ENCODE measurements at places on chromosomes 11 and 22.

- no peak for DNase-seq
Measured at GRCh38 chr11:19592842-19593241, 119.8 kb upstream of the NAV2 start.

DNA sequence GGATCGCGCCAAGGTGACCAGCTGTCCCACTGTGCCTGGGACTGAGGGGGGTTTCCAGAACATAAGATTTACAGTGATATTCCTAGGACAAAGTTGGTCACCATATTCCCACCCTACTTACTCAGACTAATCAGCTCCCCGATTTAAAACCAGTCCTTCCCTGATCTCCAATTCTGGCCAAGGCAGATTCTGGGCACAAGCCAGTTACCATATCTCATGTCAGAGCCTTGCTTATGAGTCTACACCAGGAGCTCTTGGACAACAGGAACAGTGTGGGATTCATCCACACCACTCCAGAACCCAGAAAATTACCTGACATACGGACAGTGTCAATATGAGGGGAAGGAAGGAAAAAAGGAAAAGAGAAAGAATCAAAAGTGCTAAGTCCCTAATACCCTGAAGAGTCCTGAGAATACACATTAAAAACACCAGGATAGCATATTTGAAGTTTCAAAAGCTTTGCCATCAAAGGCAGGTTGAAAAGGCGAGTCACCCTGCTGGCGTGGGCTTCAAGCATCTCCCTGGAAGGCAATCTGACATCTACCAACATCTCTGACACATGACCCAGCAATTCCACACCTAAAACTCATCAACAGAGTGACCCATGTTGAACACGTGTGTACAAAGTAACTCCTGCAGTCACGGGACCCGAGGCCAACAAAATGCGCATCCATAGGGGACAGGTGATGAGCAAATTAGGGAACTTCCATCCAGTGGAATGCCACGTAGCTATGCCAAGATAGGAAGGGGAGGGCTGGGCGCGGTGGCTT is 8.0 kb upstream of the IL2RB start:
- no peak for DNase-seq

- no peak for DNase-seq
Measured at GRCh38 chr11:2801711-2802388, 83.7 kb downstream of the CDKN1C start.

DNA sequence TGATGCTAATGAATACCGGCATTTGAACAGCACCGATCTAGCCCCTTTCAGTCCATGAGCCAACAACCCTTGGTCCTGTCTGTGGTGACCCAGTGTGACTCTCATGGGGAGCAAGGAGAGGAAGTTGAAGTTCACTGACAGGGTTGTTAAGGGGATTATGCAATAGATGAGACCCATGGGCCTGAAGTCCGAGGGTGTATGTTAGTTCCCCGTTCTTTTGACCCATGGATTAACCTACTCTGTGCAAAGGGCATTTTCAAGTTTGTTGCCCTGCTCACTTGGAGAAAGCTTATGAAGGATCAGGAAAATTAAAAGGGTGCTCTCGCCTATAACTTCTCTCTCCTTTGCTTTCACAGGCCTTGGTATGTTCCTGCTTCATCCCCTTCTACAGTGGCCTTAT is 4.9 kb downstream of the PNPLA3 start:
- no peak for DNase-seq

DNA sequence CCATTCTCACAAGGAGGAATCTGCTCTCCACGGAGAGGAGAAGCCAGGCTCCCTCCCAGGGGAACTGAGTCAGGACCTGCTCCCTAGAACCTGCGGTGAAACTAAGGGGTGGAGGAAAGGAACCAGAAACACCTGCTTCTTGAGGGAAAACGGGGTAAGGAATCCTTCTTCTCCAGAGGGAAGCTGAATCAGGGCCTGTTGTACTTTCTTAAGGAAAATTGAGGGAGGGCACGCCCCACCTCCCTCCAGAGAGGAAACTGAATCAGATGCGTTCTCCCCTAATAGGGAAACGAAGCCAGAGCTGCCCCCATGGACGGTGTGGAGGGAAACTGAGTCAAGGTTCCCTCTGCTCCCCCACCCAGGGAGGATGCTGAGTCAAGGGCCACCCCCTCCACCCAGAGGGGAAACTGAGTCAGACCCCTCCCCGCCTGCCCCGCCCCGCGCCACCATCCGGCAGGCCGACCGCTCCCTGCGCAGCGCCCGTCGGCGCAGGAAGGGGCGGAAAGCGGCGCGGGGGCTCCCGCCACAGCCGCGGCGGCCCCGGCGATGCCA is 393 bp downstream of the RELA start:
- no peak for DNase-seq

GRCh38 chr11:35365961-35366360 is 53.4 kb downstream of the SLC1A2 start:
- DNase-seq = no peak

DNA sequence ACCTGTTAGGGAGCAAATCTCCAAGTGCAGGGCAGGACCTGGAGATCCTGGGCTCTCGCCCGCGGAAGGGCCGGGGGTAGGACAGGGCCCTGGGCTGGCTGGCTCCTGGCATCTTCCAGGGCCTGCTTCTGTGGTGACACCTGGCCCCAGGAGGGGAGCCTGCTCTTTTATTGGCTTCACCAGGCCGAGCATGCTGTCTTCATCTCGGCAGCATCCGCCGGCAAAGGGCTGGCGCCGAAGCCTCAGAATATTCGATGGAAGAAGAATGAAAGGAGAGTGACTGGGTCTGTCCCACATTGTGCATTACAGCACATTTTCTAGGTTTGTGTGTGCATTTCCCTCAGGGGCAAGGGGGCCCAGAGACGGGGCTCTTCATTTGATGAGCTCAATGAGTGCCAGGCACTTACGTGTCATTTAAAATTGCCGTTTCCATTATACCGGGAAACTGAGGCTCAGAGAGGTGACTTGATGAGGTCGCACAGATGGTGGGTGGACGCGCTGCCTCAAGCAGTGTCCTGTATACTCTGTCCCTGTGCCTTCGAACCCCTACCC is 70.0 kb downstream of the RBX1 start:
- no peak for DNase-seq

DNA sequence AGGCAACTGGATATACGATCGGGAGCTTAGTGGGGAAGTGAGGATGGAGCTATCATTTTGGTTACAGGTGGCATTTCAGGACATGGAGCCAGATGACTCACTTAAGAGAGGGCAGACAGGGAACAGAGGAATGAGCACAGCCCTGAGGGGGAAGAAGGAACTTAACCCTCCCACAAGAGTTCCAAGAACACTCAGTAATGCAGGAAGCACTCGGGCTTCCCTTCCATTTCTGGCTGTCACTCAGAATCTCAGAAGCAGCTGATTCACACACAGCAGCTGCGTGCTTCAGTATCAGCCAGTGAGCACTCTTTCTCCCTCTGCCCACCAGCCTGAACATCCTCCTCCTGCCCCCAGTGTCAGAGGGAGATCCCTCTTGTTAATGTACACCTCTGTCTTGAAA is 34.8 kb downstream of the EFCAB6 start:
- DNase-seq = no peak

GRCh38 chr11:43558556-43559127 is 121.9 kb upstream of the HSD17B12 start:
- DNase-seq = no peak

- DNase-seq = no peak
Measured at GRCh38 chr11:114758627-114759026, 80.3 kb downstream of the NXPE2 start.

DNA sequence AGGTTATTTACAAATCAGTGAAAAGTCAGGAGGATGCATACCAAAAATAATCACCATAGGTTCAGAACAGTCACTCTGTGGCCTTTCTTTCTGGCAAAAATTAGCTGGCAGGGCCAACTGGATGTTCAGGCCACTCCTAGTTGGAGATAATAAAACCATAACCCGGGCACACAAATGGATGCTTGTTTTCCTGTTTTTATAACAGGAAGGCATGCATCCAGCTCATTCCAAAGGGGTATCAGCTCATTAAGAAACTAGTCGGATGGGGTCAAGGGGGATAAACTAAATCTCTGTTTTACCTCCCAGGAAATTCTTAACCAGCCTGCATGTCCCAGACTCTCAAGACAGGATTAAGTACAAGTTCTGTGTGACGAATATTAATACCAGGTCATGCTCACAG is 81.0 kb downstream of the FBXO7 start:
- DNase-seq = no peak

- no peak for DNase-seq
Measured at GRCh38 chr22:49601614-49602321, 225.9 kb downstream of the BRD1 start.

DNA sequence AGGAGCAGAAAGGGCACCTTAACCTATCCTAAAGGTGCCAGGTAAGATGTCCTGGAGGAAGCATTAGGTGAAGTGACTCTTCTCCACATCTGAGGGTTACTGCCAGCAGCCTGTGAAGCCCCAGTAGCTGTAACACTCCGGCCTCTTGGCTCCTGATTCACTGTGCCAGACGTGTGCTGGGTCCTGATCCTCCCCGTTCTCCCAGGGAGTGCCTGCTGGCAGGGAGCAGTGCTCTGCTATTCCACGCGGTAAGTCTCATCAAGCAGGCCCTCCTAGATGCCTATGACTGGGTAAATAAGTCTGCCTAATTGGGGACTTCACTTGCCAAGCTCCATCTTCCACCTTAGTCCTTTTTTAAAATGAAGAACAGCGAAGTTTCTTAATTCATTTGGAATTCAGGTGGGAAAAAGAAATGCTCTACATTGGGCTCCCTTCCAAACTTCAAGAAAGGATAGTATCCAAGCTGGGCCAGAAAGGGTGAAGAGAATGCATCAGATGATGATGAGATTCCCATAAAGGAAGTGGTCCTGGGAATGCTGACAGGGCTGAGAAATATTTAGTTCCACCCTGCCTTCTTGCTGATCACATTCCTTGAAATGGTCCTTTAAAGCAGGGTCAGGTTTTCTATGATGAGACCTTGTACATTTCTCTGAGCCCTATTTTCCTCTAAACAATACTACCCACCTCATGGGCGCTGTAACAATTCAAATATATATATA is 188.0 kb downstream of the MAML2 start:
- no peak for DNase-seq

- DNase-seq = no peak
Measured at GRCh38 chr11:46498179-46498578, 95.6 kb downstream of the AMBRA1 start.

- no peak for DNase-seq
Measured at GRCh38 chr11:27720277-27720830, 20.1 kb upstream of the BDNF start.

GRCh38 chr22:23090457-23090835 is 20.1 kb downstream of the GNAZ start:
- DNase-seq = no peak

GRCh38 chr11:24594401-24594800 is 97.5 kb downstream of the LUZP2 start:
- no peak for DNase-seq

DNA sequence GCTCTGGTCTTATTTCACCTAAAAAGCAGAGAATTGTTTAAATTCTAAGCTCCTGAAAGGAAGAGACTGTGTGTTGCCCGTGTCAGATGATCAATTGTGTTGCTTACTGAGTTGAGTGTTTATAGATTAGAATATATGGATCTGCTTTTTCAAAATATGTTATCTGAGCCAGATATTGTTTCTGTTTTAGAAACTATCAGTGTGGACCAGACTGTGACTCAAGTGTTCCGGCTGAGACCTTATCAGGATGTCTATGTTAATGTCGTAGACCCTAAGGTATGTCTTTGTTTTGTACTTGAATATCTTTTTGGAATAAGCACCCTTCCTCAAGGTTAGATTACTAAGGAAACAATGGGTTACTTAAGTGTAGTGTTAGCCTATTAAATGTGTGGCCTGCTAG is 11.0 kb downstream of the DEPDC5 start:
- DNase-seq = no peak

DNA sequence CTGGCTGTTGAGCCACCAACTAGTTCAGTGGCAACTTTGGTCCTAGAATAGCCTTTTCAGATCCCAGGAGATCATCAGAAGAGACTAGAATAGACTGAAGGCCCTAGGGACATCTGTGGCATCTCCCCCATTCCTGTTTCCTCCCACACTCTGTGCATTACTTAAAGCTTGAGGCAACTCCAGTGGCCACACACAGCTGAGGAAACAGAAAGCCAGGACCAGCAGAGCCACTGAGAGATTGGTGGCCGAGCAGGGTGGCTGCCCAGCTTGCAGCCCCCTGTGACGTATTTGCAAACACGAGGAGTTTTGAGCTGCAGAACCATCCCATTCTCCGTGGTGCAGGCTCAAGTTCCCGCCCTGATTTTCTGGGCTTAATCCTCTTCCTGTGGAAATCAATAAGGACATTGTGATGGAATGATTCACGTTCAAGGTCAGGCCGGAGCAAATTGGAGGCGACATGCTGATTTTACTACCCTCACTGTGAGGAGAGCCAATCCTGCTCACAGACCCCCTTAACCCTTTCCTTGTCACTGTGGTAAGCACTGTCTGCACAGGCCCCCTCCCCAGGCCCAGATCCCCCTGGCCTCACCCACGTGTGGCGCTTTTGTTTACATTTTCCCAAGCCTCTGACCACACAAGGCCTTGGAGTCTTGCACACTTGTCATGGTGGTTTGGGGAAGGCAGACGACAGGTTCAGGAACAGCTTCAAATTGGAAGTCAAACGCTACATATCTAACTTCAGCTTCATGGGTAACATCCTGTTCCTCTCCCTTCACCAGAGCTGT is 69.1 kb upstream of the MYOD1 start:
- DNase-seq = no peak

All from DMS79 (cell line).